NCI-H1930 (cell line): ENCODE measurements at places on chromosomes 1 and 21.

DNA sequence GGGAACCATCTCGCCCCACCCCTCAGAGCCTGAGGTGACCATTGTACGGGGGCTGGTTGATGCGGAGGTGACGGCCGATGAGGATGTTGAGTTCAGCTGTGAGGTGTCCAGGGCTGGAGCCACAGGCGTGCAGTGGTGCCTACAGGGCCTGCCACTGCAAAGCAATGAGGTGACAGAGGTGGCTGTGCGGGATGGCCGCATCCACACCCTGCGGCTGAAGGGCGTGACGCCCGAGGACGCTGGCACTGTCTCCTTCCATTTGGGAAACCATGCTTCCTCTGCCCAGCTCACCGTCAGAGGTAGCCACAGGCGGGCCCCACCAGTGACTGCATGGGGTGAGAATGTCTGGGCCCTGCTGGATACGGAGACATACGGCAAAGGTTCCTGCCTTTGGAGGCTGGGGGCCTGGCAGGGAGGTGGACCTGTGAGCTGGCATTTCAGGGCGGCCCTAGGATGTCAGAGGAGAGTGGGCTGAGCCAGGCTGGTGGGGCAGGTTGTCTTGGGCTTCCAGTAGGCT, 98.5 kb downstream of the TRIM11 start:
- DNase-seq: no peak

GRCh38 chr1:154861607-154862094, 8.4 kb downstream of the KCNN3 start:
- no peak for DNase-seq

DNA sequence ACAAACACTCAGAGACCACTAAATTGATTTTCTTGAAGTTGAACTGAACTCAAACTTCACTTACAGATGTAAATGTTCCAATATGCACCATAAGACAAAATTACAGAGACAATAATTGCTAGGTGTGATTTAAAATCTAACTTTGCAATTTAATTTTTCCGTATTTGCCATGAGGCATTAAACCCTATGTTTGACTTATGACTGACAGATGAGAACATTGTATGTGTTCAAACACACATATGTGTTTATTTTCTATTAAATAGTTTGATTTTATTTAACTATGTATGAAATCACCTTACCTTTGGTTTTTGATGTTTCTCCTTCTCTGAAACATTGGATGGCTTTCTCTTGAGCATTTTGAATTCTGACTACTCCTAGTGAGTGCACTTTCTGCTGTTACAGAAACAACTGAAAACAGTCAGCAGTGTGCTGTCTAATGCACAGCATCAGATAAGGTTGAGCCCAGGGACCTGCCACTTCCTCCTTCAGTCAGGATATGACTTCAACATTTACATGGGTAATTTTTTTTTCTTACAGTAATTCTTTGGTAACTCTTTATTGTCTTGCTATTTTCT, at the start of gene SAMSN1:
Gene SAMSN1, minus strand, starts transcription at position 410 of the 575 bp plus-strand sequence. Its CDS starts 54 bp downstream, at position 356.
- DNase-seq: no peak

DNA sequence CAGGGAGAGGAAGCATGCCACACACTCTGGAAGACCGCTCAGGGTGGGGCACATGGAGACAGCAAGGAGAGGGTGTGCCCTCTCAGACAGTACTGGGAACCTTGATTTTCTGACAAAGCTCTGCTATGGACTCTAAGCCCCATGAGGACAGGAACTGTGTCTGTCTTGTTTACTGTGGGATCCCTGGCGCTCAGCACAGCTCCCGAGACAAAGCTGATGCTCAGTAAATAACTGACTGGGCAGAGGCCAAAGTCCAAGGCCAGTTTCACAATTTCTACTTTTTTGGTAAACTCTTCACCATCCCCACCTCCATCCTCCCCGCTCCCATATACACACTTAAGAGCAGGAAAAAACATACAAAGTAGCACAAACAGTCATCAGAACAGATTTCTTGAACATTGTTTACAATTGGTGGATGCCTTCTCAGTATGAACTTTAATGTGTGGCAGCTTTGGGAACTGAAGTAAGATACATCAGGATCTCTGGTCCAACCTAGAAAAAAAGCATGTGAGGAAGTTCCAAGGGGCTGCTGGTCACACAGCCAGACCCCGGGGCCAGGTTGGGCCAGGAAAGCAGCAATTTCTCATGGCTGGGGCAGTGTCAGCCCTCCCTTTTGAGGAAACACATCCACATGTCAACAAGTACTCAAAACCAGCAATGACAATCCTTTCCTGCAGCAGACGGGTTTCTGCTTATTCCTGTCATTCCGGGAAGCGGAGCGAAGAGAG, 5.6 kb upstream of the AHCYL1 start:
- DNase-seq: no peak

- DNase-seq: no peak
Measured at GRCh38 chr1:145892486-145893087, 6.9 kb upstream of the ANKRD35 start.

DNA sequence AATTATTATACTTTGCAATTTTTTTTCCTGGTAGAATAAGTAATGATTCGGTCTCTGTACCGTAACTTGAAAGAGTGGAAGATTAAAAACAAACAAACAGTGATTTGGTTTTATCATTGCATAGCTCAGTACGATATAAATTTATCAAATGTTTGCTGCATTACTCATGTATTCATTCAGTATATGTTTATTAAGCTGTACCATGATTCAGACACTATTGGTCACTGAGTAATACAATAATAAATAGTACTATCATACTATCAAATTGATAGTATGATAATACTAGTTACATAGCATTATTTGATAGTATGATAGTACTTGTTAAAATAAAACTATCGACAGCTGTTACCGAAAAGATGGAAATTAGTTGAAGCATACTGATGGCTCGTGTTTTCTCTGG, 12.1 kb downstream of the CENPF start:
- no peak for DNase-seq

DNA sequence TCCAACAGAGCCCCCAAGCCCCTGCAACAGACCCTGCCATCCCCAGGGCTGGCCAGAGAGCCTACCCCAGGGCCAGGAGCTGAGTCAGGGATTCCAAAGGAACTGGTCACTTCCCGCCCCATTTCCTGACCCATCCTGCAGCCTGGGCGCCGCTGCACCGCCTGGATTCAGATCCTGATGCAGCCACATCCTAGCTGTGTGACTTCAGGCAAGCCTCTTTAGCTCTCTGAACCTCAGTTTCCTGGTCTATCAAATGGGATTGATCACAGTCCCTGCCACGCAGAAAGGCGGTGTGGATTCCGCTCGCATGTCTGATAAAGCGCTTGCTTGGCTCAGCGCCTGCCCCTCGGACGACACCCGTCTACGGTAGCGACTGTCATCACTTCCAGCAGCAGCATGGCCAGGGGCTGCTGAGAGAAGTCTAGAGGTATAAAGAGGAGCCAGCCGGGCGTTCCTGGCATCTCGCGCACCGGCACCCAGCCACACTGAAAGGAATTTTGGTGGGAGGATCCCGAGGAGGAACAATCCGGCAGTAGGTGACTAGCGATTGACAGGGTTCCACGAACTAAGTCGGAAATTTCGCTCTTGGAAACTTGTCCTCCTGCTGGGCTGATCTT, 10.1 kb downstream of the EPHA2 start:
- DNase-seq: no peak

GRCh38 chr1:15452216-15452615, 4.3 kb upstream of the CELA2A start:
- no peak for DNase-seq
